CD4-positive, alpha-beta T cell (primary cell): ENCODE measurements at places on chromosomes 7 and 10. TPM values are rescaled to one million over a fixed set of nuclear protein-coding genes. Genes with fewer than 3 reads are reported as not detected.

DNA sequence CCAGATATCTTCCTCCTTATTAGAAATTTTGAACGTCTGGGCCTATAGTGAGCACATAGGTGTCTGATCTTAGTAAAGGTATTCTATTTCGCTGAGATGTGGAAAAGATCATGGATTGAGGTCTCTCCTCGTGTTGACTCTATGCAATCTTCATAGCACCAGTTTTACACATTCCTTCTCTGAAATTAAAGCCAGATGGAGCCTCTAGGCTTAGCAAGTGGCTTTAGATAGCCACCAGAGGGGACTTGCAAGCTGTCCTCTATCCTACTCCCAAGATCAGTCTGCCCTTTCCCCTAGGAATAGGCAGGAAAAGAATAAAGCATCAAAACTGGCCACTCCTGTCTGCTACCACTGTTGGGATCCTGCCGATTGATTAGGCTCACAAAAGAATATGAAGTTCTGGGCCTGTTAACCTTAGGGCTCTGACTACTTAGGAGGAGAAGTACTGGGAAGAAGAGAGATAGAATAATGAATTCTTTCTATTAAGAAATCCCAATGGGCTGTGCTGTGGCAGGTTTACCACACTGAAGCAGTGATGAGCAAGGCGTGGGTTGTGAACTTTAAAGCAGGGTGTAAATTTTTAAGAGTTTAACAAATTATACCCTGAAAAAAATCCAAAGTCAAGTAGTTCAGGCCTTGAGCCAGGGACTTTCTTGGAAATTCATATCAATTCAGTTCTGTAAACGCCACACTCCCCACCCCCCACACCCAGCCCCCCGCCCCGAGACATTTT is 2.2 kb upstream of the STRIP2 start:
- DNase-seq = no peak

DNA sequence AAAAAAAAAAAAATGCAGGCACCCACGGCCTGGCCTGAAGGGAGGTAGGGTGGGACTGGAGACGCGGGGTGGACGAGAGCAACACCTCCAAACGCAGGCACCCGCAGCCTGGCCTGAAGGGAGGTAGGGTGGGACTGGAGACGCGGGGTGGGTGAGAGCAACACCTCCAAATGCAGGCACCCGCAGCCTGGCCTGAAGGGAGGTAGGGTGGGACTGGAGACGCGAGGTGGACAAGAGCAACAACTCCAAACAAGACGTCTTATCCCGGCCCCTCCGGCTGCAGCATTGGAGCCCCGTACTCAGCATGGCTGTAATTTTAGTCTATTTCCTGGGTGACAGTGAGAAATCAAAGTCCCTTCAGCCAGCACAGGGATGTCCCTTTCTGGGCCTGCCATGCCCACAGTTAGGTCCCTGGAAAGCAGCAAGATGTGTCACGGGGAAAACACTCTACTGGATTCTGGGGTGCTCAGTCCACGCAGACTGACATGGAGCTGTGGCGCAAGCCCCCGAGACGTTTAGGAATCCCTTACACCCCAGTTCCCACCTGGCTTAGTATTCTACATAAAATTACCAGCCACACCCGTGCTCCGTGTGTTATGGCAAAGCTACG is 119.9 kb downstream of the WDR37 start:
- DNase-seq = no peak

- DNase-seq = no peak
Observed at GRCh38 chr10:82924711-82925110, 1049.7 kb downstream of the NRG3 start.

ZC3HAV1 gene
- total RNA-seq = 178 TPM

DNA sequence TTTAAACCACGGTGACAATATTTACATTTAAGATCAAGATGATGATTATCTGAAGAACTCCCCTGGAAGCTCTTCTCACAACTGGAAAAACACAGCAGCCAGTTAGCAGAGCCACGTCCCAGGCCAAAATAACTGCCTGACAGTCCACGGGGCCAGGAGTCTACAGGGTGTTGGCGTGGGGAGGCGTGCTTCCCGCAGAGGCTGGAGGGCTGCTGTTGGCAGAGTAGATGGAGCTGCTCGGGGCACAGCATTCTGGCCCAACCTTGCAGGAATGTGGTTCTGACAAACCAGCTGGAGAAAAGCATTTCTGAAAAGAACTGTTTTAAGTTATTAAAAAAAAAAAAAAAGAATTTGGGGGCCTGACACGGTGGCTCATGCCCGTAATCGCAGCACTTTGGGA is 177.9 kb downstream of the EBF3 start:
- no peak for DNase-seq

CUZD1 gene
- total RNA-seq = 0.27 TPM

- no peak for DNase-seq
Observed at GRCh38 chr10:130243015-130243414, 106.8 kb downstream of the GLRX3 start.

DNA sequence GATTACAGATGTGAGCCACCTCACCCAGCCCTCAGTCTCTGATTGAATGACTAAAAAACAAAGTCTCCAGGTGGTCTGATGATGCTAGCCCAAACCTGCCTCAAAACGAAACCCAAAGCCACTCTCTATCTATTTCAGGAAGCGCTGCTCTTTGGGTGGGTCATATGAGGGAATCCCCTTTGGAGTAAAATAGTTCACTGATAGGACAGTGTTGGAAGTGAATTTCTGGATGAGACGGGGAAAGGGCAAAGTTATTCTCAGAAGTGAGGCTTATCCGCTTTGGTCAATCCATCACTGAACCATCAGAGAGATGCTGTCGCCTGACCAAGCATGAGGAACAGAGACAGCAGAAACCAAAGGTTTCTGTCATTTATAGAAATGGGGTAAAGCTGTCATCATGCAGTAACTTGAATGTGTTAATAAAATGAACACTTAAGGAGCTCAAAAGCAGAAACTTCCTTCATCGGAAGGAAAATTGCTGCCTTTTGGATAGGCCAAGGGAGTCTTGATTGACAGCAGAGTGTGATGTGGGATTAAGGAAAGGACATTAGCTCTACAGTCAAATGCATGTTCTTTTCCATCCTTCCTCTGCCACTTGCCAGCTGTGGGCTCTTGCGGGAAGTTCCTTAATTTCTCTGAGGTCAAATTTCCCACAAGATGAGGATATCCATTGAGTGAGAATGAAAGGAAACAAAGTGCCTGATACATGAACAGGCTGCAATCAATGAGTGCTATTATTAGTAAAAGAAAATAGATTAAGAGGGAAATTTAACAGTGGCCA is 64.9 kb upstream of the C1QL3 start:
- no peak for DNase-seq

GRCh38 chr10:126661841-126662515 is 8.5 kb downstream of the C10orf90 start:
- no peak for DNase-seq

DNA sequence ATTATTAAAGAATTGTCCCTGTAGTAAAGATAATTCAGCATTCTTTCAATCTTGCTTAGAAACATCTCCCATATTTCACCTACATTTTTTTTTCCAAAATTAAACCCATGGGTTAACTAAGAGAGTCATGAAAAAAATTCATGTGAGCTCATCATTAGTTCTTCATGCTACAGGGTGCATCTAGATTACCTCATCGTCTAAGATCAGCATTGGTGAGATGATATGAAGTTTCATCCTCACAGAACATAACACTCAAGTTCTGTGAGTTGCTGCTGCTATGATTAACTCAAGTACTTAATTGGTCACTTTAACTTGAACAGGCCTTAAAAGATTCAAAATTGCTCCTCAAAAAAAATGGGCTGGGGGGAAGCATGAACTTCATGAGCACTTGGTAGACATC is 50.0 kb downstream of the RAB11FIP2 start:
- DNase-seq = no peak

- no peak for DNase-seq
Observed at GRCh38 chr10:44974082-44974627, 4.5 kb downstream of the DEPP1 start.

DNA sequence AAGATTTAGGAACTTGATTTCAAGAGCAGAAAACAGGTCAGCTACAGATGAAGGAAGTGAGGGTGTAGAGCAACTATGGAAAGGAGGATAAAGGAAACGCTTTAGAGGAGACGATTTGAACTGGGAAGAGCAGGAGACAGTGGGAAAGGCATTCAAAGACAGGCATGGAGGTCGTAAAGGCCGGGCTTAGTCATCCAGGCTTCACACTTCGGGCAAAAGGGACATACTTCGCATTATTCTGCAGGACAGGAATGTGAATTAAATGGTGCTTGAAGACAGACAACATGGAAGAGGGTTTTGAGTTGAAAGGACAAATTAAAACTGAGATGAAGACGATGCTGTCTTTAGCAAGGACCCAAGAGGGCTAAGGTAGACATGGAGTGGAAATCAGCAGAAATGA is 8.1 kb downstream of the FAM171A1 start:
- no peak for DNase-seq

GPER1 gene
- not detected for total RNA-seq

CPVL gene
- total RNA-seq = 3.8 TPM

SPDYE11 gene
- not detected for total RNA-seq

OR13A1 gene
- not detected for total RNA-seq

ANXA8 gene
- total RNA-seq = not detected

DNA sequence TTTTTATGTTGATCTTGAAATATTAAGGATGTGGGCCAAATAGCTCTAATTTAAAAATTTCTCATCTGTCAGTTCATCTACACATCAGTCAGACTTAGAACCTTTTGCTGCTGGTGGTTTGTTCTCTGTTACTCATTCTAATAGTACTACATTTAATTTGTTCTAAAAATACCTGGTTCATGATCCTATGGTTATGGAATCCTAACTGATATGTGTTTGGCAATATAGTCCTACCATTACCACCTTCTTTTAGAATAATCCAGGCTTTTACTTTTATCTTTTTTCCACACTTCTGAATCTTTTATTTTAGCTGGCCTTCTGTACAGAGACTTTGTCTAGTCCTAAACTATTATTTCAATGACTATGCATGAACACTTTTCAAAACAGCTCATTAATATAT is 116.9 kb downstream of the SVOPL start:
- DNase-seq = no peak

SRRM3 gene
- total RNA-seq = not detected

TMEM176A gene
- not detected for total RNA-seq
